ENCODE measurements at places on chromosomes 6 and 20.
A peak's percentile ranks its signal among the peaks of the same experiment; 100 is the strongest.

GRCh38 chr20:24765316-24766142, 183.5 kb upstream of the CST7 start:
- DNase-seq: peak; percentile 37

GRCh38 chr20:22475662-22476061, 108.7 kb downstream of the FOXA2 start:
- no peak for DNase-seq

GRCh38 chr20:63955827-63956663, at the start of gene UCKL1:
UCKL1 (minus strand) TSS chr20:63956416; CDS start chr20:63956372, 44 bp downstream.
- peak; percentile 86 for DNase-seq

DNA sequence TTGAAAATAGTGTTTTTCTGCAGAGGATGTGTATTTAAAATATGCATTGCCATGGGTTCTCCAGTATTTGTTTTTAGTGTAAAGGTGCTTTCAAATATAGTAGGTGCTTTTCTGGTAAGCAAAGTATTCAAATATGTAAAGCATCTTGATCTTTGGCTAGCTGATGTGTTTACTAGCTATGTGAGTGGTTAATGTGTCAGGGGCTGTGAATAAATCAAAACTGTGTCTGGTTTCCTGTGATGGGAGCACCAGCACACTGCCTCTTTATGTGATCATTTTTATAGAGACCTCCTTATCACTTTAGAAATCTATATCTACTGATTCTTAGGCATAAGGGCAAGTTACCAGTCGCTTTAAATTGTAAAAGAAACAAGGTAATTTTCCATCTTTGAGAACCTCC, 388.9 kb upstream of the MAN1A1 start:
- DNase-seq: no peak

DNA sequence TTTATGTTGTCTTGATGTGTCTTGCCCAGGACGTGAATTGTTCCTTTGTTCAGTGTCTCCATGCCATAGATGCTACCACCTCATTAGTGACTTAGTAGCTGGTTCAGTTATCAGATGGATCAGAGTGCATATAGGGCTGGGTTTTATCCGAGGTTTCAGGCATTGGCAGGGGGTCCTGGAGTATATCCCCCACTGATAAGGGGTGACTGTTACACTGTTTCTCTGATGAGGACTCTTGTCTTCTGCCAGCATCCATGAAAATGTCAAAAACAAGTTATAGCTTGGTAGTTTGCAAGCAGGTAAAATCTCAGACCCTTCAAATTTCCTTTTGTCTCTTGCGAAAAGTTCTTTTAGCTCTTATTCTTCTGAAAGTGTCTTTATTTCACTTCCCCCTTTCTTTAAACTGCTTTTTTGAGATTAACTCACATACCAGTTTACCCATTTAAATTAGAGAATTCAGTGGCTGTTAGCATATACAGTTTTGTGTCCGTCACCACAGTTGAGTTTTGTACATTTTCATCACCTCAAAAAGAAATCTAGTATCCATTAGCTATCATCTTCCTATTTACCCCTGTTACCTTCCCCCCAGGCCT, 109.2 kb downstream of the CDYL start:
- DNase-seq: no peak

DNA sequence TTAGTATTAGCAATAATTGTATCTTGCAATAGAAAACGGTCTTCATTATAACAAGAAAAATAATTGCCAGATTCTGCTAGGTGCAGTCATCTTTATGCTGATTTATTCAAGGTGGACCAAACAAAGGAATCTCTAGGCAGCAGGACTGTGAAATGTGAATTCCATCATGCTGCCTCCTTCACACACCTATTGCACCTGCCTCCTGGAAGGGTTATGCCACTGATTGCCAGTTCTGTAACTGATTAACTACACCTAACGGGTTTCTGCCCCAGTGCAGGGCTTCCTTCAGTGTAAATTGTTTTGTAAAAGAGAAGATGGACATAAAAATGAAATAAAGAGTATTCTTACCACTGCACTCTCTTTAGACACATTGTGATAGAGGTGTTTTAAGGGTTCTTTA, 96.1 kb downstream of the FOXO3 start:
- DNase-seq: no peak

- no peak for DNase-seq
Observed at GRCh38 chr6:107056796-107057195, 28.8 kb downstream of the MTRES1 start.

DNA sequence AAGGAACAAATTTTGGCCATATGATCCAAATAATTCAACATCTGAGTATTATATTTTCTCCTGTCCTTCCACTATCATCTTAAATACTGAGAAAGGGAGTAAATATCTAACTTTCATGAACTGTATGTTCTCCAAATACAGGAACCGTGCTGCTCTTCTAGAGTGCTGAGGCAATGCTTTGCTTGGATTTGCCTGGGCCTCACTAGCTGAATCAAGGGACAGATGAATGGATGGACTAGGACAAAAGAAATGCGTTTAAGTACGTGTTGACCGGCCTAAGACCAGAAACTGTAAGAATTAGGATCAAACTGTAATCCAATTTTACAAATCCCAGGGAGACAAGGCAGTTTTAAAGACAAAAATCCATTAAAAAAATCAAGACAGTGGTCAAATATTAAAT, 362.4 kb upstream of the RUNX2 start:
- DNase-seq: no peak
